ENCODE measurements at places on chromosomes 3 and 15.

DNA sequence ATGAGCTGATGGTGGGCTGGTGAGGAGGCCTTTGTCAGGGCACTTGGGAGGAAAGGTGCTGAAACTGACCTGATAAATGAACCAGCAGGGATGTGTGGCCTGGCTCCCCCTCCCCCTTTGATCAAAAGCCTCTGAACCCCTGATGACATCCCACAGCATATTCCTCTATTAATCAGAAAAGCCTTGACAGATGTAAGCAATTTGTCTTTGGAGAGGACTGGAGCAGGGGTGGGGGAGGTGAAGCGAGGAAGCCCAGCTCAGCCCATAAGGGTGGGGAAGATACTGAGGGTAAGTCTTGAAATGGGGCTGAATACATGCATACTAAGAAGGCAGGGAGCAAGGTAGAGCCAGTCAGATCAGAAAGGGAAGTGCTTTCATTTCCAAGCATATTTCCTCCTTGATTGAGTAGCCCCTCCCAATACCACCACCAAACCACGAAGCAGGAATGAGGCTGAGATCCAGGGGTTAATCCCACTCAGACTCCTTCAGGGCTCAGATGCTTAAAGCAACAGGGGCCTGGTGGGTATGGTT is 34.7 kb upstream of the MRPS22 start:
- DNase-seq: no peak

DNA sequence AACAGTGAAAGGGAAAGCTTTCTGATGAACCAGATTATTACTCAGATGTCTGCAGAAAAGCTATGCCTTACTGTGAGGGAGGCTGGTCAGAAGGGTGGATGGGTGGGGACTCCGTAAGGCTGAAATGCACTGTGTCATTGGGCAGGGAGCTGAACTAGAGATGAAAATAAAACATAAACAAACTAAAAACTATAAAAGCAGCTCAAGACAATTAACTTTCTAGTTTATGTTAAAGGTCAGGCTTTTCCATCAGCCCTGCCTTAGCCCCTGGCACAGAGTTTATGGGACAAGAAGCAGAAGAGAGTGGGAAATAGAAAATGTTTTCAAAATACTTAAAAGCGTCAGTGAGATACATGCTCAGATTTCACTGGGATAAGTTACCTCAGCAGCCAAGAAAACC is 310.0 kb upstream of the UBE2E2 start:
- no peak for DNase-seq

DNA sequence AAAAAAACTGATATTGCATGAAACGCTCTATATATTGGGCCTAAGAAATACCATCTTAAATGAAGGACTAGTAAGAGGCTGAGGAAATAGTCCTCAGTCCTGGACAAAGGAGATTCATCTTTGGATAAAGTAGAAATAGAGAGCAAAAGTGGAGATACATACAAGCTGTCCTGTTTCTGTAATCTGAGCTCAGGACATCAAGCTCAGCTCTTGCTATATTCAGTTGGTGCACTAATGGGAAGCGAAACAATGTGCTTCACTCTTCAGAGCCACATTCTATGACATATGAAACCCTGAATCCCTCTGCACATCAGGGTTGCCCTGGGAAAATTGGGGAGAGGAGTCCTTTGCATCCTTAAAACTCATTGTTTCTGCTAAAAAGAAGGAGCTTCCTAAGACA is 290.7 kb downstream of the VPS13C start:
- DNase-seq: no peak

DNA sequence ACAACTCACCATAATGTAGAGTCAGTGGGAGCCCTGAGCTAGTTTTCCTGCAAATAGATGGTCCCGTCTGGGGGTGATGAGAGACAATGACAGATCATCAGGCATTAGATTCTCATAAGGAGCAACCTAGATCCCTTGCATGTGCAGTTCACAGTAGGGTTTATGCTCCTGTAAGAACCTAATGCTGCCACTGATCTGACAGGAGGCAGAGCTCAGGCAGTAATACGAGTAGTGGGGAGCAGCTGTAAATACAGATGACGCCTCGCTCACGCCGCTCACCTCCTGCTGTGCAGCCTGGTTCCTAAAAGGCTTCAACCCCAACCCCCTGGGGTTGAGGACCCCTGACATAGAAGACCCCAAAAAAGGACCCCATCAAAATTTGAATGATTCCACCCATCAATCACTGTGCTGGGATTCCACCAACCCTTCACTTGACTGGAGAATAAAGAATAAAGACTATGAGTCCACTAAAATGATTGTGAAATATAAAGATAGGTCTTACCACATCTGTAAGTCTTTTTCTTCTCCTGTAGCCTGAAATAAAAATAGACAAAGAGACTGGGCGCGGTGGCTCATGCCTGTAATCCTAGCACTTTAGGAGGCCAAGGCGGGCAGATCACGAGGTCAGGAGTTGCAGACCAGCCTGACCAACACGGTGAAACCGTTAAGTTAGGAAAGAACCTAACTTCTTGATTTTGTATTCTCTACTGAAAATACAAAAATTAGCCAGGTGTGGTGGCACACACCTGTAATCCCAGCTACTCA is 9.9 kb upstream of the UBL7 start:
- no peak for DNase-seq

DNA sequence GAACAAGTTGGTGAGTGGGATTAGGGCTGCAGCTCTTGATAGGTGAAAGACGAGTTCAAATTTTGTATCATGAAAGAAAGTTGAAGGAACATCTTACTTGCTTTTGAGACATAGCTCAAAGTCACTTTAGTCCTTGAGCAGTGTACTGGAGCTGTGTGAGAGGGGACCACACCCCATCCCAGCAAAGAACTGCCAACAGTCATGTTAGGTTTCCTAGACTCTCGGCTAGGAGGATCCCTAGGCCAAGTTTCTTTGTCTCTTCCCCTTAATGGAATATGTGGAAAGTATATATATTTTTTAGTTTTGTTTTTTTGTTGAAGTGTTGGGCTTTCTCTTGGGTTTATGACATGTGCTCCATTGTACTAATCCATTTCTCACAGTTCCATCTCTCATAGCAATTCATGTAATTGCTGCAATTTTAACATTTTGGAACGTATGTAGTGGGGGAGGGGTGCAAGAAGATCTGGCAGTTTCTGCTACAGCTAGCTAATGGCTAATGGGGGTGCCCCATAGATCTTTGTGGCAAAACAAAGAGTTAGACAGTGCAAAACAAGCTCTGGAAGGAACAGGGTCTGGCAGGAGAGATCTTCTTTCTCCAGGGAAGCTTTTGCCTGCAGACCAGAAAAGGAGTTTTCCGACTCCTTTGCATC is 25.1 kb downstream of the TLNRD1 start:
- no peak for DNase-seq
